ENCODE measurements at places on chromosomes 6 and 20.

GRCh38 chr6:170046791-170047626 lies 243.9 kb downstream of the DLL1 start:
- DNase-seq = no peak

GRCh38 chr6:161487217-161487531 lies 213.3 kb upstream of the AGPAT4 start:
- no peak for DNase-seq

DNA sequence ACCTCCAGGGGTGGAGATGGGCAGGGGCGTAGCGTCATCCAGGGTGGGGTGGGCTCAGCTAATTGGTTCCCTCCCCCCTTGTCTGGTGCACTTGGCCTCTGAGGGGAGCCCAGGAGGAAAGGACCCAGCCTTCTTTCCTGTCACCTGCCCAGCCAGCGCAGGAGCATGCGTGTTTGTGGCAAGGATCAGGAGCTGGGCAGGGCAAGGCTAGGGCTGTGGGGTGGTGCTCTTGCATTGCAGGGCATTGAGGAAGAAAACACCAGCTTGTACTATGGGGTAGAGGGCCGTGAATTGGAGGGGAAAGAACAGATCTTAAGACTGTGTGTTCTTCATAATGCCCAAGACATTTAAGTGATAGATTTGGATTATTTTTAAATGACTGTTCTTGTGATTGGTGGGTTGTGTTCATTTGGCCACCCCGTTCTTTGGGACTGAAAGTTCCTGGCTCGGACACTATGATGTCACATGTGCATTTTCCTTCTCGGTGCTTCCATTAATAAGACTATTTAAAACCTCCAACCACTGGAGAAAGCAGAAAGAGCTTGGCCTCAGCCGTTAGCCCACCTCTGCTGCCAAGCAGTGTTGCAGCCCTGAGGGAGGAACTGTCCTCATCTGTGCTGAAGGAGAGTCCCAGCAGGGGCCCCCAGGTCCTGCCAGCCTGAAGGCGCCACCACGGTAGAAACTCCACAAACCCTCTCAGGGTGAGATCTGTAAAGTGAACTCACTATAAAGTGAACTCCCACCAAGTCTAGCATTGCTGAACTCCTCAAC lies 136.2 kb upstream of the INSM1 start:
- DNase-seq = no peak

DNA sequence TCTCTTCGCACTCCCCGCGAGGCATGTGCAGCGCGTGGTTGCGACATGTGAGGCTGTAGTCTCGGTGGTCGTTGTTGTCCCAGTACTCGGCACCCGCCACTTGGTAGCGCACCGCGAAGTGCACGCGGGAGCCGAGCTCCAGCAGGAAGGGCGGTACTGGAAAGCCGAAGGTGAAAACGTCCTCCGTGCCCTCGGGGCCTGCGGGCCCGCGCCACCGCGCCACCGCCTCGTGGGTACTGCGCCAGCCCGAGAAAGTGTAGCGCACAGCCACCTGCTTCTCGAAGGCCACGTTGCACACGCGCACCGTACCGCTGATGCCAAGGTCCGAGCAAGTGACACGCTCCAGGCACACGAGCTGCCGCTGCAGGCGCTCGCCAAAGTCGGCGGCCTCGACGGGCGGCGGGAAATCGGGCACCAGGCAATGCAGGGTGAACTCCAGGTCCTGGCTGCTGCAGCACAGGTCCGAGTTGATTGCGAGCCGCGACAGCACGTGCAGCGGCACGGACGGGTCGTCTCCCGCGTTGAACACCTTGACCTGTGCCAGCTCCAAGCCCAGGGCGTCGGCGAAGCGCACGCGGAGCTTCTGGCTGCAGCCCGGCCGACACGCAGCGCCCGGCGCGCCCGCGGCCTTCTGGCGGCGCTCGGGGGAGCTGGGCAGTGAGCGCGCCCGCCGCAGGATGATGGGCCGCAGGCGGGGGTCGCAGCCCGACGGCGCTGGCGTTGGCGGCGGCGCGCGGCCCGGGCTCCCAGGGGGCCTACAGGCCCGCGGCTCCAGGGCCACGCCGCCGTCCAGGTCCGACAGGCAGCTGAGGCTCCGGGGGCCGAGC lies 840 bp downstream of the PPP1R3D start:
- DNase-seq = no peak

DNA sequence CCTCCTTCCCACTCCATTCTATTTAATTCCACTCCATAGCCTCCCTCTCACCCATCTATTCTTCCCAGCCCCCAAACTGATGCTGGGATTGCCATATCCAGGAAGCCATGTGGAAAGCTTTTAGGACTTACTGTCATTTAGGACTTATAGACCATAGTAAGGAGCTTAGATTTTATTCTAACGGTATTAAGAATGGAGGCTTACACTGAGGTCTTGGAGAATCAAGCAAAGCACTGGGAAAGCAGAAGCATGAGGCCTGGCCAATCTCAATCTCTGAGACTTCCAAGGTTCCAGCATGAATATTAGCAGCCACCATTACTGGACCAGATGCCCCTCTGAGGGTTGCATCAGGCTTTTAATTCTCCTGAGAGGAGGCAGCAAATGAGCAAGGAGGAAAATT lies 1.4 kb downstream of the CST9 start:
- no peak for DNase-seq

DNA sequence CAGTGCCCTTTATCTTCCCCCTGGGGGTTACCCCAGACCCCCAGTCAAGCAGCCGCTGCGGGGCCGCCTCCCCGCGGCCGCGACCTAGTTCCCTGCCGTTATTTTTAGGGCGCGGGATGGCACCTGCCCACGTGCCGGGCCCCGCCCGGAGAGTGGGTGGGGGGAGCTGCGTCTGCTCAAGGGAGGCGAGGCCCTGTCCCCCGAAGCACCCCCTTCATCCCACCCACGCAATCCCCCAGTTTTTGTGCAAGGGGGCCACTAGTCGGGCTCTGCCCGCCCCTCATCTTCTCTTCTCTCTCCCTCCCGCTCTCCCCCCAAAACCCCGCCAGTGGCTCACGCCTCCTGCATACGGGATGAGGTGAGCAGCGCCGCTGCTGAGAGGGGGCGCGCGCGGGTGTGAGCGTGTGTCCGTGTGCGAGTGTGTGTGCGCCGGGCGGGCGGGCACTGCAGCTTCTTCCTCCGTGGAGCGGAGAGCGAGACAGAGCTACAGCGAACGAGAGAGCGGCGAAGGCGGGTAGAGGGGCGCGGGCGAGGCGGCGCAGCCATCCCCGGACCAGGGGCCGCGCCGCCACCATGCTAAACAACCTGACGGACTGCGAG lies at the start of gene SLC12A5:
SLC12A5 (plus strand) TSS at position 444 of the 600 bp plus-strand sequence; CDS start at position 574, 130 bp downstream.
- DNase-seq = no peak

- DNase-seq = no peak
Measured at GRCh38 chr6:125111219-125111983, 42.2 kb upstream of the TPD52L1 start.

- DNase-seq = no peak
Measured at GRCh38 chr6:25395731-25396130, 116.6 kb downstream of the CARMIL1 start.

Data from activated gamma-delta T cell (primary cell).